Stimulated activated CD4-positive, alpha-beta T cell treated with anti-CD3 and anti-CD28 coated beads, Interleukin-4, amount 100 ng/mL, for 48 hours (primary cell): ENCODE measurements at places on chromosomes 7 and 10.

GRCh38 chr10:103127241-103127640 lies 65.8 kb downstream of the NT5C2 start:
- no peak for DNase-seq

DNA sequence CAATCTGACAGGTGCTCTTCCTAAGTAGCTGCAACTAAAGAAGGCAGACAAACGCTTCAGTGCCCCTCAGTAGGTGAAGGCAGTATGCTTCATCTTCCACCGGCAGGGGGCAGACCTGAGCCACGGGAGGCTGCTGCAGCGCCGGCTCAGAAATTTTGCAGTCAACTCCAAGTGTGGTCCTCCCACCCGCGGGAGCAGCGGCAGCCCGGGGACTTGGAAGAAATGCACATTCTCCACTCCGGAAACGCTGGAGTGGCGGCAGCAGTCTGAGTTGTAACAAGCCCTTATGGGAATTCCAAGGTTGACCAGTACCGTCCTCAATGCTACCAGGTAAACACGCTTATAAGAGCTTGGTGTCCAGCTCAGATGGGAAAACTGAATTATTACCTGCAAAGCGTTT lies 3.4 kb downstream of the IGFBP3 start:
- DNase-seq: peak; percentile 84

- DNase-seq: no peak
Measured at GRCh38 chr10:18418541-18419215, 232.7 kb downstream of the NSUN6 start.

- DNase-seq: no peak
Measured at GRCh38 chr10:118966076-118966849, 63.3 kb upstream of the NANOS1 start.

- DNase-seq: peak; percentile 46
Measured at GRCh38 chr7:128347647-128348097, 4.0 kb upstream of the RBM28 start.

DNA sequence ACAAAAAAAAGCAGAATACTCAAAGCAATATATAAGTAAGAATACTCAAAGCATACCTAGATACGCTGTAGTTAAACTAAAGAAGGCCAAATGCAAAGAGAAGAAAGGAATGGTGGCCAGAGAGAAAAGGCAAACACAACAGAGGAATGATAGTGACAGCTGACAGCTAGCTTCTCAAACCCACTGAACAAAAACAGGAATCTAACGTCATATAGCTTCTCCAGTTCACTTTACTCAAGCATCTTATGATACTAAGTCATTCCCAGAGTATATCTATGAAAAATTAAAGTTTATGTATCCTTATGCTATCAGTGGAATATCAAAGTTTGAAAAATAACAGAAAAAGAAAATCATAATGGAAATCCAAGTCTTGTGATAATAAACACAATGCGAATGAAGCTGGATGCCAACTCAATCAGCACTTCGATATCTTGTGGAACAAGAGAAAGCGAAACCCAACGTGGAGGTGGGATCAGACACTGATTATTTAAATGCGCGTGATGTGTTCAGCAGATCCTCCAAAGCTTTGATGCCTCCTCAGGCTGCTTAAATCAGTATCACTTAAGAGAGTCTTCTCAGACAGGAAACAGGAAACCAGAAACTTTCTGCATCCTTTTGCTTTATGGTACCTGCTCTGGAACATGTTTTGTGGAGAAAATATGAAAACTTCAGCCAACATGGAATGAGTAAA lies 102.8 kb downstream of the PIP4K2A start:
- peak; percentile 33 for DNase-seq

DNA sequence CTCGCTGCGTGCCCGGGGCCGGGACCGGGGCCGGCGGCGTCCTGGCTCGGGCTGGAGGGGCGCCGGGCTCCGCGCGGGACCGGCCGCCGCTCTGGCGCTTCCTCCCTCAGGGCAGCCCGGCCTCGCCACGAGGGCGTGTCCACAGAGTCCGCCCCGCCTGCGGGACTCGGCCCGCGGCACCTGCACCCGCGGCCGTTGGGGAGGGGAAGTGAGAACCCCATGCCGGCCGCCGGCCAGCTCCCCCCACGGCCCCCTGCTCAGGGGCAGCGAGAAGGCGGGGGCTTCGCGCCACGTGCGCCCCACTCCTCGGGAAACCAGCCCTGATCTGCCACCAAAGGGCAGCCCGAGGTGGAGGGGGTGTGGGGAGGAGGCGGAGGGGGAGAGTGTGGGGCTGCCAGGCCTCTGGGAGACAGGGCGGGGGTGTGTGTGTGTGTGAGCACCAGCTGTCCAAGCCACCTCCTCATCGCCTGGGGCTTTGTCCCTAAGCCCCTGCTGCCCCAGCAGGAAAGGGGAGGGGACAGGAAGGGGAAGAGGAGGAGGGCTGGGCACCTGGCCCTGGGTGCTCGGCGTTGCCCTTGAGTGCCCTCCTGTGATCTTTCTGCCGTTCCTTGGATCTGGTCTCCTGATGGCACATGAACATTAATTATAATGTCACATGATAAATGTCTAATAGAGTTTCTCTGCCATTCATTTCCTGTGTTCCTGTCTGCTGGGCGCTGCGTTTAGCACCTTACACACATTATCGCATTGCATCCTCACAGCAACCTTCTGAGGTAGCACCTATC lies at the start of gene PIK3AP1:
Gene PIK3AP1, minus strand, starts transcription at position 93 of the 785 bp plus-strand sequence. CDS start 120 bp downstream, outside the sequence.
- peak; percentile 14 for DNase-seq

DNA sequence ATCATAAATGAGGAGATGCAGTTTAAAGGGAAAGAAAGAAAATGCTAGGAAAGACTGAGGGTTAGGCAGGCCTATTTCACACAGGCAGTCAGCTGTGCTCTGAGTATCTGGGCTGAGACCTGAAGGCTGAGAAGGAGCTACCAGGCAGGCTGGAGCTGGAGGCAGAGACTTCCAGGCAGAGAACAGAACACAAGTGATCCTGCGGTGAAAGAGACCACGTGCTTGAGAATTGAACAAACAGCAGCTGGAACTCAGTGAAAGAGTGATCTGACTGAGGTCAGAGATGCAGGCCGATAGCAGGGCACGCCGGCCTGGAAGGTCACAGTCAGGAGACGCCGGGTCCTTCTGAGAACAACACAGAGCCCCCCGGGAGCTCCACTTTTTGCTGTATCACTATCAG lies 147.8 kb downstream of the ADAM12 start:
- DNase-seq: no peak

GRCh38 chr10:117439243-117439912 lies 64.1 kb upstream of the PDZD8 start:
- DNase-seq: no peak

DNA sequence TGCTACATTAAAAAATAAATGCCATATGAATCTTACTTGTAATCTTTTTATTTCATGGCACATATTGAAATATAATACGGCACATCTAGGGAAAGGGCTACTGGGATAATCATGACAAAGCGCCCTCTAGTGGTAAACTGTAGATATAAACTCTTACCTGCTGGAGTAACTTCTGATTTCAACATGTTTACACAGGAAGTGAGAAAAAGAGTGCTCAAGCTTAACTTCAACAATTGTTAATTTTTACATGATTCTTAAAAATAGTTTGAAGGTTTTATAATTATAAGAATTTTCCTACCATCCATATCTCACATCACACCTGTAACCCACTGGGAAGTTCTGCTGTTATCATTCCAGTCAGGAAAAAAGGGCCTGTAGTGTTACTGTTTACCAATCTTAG lies 2.0 kb upstream of the HEPACAM2 start:
- DNase-seq: no peak

DNA sequence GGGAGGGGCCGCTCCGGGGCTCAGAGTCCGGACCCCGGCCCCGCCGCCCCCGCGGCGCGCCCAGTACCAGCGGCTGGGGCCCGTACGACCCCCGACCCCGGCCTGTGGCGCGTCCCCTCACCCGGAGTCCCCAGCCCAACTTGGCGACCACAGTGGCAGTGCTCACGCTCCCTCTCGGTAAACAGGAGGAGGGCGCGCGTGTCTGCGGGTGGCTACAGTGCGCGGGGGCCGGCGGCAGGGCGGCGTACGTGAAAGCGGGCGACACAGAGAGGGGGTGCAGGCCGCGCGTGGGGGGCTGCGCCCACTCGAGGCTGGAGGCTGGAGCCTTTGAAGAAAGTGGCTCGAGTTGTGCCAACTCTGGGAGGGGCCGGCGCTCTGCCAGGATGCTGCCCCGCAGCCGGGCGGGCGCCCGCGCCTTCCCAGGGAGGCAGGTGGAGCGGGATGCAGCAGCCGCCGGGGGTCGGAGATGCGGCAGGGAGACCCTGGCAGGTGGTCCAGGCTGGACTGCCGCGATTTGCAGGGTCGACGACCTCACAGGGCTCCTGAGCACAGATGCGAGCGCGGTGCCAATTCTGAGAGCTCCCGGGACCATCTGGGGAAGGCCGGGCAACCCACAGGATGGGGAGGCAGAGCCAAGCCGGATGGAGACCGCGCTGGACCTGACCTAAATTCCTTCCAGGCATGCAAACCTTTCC lies 655 bp downstream of the PTPRE start:
- DNase-seq: no peak

DNA sequence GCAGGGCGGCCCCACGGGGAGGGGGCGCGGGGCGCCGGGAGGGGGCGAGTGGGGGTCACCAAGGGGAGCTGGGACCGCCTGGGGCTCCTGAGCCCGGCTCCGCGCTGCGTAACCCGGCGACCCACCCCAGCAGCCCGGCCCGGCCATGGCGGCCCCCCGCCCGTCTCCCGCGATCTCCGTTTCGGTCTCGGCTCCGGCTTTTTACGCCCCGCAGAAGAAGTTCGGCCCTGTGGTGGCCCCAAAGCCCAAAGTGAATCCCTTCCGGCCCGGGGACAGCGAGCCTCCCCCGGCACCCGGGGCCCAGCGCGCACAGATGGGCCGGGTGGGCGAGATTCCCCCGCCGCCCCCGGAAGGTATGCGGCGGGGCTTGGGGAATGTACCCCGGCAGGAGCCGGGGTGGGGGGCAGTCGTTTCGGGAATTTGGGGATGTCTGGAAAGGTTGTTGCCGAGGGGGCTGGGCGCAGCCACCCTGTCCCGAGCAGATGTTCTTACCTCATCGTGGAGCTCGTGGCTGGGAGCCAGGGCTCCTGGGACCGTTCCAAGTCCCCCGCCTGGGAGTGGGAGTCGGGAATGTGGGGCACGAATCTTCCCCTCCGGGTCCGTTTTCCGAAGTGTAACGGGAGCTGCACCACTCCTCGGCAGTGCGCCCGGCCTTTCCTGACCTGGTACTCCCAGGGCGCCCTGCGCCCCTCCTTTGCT lies 431 bp downstream of the ZYX start:
- no peak for DNase-seq

DNA sequence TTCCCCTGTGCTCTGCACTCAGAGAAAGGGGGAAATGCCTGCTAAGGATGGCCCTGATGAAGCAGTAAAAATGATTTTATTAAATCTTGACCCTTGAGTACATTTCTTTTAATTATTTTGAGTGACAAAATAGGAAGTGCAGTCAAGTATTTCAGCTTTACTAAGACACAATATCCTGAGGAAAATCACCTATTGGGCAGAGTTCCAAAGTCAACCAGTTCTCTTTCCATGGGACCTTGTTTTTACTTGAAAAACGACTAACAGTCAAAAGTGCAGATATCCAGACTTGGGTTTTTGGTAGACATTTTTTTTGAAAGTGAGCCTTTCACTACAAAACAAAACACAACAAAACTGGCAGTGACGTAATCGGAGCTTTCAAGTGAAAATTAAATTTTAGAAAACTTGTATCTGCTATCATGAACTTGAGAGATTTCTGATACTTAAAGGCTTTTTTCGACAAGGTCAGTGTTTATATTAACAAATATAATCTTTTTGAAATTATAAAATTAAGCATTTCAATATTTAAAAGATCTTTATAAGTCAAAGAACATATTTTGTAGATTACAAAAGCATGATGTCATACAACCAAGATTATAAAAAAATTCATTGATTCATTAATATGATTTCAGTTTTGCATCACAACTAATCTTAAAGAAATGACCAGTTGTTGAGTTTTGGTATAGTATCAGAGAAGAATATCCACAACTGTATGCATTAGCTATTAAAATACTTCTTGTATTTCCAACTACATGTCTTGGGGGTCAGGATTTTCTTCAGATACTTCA lies 513.8 kb upstream of the AKR1E2 start:
- DNase-seq: no peak

DNA sequence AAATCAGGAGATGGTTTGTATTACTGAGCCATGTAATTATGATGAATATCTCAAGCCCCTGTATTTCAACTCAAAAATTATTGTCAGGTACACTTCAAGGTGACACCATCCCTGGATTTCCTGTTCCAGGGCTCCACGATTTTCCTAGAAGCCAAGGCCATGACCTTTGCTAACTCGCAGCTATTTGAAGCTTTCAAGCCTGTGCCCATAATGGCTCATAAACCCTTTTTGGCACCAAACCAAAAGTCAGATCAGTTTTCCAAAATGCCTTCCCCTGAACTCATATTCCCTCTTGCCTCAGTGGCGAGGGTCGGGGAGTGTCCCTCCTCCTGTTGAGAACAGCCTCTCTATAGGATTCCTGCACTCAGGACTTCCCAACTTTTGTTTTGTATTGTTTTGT lies 70.8 kb downstream of the HIP1 start:
- DNase-seq: no peak

- DNase-seq: no peak
Measured at GRCh38 chr7:150895809-150896208, 43.5 kb downstream of the AOC1 start.

- DNase-seq: no peak
Measured at GRCh38 chr10:35517431-35518181, 87.5 kb upstream of the GJD4 start.

DNA sequence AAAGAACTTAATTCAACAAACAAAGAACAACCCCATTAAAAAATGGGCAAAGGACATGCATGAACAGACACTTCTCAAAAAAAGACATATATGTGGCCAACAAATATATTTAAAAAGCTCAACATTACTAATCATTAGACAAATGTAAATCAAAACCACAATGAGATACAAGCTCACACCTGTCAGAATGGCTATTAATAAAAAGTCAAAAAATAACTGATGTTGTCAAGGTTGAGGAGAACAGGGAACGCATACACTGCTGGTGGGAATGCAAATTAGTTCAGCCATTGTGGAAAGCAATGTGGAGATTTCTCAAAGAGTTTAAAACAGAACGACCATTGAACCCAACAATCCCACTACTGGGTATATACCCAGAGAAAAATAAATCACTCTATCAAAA lies 19.1 kb downstream of the ZFAND4 start:
- DNase-seq: no peak

GRCh38 chr7:140898786-140899536 lies 25.8 kb downstream of the BRAF start:
- DNase-seq: no peak

DNA sequence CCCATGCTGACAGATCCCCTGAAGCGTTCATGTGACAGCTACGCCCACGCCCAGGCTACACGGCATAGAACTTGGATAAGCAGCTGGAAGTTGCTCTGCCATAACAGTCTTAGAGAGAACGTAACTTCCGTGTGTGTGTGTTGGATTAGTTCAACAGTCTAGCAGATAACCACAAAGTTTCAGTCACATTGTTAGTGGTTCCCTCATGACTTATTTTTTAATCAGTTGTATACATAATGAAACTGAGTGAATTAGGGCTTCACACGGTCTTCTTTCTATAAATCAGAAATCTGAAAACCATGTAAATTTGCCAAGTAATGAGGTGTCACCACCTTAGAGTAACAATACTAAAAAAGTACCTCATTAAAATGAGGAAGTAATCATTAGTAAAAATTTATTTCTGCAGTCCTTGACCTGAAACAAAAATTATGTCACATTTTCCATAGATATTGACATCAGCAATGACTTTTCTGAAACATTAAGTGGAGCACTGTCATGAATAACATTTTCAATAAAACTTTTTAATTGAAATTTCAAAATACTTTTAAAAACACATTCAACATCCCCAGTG lies 21.7 kb upstream of the MACC1 start:
- no peak for DNase-seq
